ENCODE measurements at places on chromosomes 16 and 17.

GRCh38 chr16:10876315-10876714 lies 687 bp upstream of the CIITA start:
- DNase-seq: no peak

DNA sequence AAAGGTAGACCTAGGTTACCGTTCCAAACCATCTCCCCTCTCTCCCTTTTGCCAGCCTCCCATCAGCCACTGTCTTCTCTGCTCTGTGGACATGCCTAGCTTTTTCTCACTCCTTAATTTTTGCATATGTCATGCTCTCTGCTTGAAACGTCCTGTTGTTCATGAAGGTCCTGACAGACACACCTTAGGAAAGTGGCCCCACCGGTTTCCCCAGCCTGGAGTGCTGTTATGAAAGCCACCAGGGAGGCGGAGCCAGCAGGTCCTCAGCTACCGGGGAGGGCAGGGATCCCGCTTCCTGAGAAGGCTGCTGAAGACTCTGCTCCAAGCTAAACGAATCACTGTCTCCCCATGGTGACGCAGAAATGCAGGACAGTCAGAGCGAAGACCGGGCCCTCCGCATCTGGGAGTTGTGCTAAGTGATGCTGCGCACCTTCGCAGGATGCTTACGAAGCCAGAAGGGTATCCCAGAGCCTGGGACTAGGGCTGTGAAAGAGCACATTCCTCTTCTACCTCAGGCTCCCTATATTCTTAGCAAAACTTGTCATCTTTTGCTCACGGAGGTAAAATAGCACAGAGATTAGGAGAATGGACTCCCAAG lies 2.3 kb upstream of the SLC16A11 start:
- no peak for DNase-seq

DNA sequence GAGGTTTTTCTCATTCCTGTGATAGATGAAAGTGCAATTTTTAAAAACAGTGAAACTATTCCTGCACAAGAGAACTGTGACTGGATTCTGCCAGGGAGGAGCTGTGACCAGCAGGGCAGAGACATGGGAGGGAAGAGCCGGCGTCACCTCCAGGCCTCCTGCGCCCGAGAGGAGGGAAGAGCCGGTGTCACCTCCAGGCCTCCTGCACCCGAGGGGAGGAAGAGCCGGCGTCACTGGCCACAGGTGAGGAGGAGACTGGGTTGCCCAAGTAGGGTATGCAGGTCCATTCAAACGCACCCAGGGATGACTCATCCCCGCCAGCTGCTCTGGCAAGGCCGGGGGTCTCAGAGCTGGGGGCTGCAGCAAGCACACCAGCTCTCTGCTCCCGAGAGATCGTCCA lies 56.7 kb downstream of the METRNL start:
- DNase-seq: no peak

DNA sequence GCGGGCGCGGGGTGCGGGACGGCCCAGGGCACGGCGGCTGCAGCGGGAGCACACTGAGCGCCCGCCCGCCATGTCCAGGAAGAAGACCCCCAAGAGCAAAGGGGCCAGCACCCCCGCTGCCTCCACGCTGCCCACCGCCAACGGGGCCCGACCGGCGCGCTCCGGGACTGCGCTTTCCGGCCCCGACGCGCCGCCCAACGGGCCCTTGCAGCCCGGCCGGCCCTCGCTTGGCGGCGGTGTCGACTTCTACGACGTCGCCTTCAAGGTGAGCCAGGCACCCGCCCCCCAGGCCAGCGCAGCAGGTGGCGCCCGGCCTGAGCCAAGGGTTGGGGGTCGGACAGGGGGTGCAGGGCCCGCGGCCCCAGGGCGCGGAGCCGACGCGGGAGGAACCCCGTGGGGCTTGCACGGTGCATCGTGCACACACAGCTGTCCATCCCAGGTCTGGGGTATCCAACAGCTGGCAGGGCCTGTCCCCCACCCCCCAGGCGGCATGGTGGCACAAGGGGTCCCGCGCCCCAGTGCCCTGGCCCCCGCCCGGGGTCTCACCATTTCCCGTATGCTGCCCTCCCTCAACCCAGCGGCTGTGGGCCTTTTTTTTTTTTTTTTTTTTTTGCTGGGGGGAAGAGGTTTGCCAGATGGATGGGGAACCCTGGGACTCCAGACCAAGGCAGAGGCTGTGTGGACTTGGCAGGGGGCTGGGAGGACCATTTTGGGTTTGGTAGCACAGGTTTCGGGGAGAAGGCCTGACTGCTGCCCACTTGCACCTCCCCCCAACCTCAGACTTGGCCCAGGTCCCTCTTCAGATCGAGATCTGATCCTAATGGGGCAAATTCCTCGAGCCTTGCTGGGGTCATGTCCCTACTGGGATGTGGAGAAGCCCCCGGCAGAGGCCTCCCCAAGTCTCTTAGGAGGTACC lies 547 bp downstream of the RAB26 start:
- DNase-seq: no peak

DNA sequence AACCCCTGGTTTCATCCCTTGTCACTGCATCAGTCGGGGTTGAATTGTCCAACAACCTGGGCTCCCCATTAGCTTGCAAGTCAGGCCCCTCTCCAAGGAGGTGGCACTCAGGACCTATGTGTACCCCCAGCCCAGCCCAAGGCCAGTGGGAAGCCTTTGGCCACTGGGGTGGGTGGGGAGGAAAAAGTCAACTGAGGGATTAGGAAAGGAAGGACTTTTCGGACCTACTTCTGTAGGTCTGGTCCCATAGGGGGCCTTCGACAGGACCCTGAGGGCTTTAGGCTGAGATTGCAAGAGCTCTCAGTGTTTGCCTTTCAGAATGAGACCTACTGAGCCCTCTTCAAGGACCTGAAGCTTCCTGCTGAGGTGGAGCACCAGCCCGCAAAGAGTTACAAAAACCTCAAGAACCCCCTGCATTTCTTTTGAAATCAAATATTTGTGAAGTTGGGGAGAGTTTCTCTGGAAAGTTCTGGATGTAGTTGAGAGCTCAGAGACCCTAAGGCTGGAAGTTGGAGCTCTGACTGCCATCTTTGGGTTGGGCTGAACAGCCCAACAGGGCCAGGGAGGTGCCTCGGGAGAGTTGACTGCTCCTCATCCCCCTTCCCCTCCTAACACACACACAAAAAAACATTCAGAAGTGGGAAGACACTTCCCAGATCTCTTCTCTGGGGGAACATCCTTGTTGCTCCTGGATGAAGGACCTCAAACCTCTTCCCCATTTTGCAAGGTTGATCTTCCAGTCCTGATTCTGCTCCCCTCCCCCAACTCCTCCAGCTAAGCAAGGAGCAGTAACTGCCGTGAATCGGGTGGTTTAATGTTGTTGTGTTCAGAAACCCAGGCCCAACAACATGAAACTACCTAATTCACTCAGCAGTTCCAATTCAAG lies 5.8 kb upstream of the HOXB9 start:
- no peak for DNase-seq

GRCh38 chr17:27430882-27431491 lies 25.3 kb upstream of the KSR1 start:
- DNase-seq: no peak

DNA sequence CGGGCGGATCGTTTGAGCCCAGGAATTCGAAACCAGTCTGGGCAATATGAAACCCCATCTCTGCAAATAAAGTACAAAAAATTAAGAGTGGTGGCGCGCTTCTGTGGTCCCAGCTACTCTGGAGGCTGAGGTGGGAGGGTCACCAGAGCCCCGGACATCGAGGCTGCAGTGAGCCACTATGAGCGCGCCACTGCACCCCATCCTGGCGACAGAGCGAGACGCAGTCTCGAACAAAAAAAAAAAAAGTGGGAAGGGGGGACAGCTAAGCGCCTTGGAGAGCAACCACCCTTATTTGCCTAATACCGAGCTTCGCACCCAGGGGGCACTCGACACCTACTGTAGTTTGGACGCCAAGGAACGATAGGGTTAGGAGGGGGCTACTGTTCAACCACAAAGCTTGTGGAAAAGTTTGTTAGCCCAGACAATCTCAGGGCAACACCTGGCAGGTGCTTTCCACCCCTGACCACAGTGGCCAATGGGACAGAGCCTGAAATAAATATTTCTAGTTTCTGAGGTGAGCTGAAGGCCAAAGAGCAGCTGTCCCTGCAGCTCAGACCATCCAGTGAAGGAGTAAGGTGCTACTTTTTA lies 847 bp upstream of the PSMC3IP start:
- peak; percentile 86 for DNase-seq

DNA sequence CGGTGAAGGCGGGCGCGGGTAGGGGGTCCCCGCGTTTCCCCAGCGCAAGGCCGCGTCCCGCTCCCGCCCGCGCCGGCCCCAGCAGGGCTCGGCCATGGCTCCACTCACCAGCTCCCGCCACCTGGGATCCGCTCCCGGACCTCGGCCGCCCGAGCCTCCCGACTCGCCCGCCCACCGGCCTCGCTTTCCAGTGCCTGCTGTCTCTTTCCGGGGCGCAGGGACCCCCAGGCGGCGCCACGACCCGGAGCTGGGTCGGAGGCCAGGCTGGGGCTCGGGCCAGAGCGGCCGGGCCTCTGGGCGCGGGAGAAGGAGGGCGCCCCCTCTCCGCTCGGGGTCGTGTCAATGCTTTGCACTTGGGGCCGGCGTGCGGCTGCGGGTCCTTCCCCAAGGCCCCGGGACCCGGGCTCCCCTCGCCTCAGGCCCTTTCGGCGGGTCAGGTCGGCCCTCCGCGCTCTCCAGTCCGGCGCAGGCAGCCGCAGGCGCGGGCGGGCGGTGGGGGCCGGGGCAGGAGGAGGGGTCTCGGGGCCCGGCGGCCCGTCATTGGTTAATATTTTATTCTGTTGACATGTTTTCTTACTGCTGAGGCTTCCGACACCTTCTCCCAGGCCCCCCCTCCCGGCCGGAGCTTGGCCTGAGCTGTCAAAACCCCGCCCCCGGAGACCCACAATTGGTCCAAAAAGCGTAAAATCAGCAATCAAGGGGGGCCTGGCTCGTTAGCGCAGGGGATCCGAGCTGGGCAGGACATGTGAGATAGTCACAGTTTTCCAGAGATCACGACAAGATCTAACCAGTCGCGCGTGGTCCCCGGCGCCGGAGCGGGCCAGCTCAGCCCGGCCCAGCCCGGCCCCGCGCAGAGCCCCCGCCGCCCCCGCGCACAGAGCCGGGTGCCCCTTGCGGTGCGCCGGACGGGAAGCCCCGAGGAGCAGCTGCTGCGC lies at the start of gene TBX2:
Gene TBX2, plus strand, starts transcription at position 713 of the 935 bp plus-strand sequence. CDS start 334 bp downstream, outside the sequence.
- DNase-seq: peak; percentile 23

- no peak for DNase-seq
These were observed 201.0 kb upstream of the WSCD1 start for GRCh38 chr17:5869041-5869745.

DNA sequence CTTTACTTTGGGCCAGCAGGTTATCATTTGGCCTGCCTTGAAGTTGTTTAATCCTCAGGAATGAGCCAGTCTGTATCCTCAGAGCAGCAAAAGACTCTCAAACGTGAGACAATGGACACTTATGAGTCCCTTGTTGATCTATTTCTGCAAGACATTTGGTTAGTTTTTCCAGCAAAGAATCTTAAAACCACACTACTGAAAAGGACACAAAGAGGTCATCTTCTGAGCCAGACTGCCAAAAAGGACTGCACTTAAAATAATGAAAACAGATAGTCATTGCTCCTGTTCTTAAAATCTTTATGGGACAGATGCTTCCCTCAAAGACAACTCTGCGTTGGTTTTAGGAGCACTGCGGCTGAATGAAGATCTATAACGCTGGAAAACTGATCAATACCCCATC lies 205.7 kb upstream of the PSMD7 start:
- DNase-seq: no peak

DNA sequence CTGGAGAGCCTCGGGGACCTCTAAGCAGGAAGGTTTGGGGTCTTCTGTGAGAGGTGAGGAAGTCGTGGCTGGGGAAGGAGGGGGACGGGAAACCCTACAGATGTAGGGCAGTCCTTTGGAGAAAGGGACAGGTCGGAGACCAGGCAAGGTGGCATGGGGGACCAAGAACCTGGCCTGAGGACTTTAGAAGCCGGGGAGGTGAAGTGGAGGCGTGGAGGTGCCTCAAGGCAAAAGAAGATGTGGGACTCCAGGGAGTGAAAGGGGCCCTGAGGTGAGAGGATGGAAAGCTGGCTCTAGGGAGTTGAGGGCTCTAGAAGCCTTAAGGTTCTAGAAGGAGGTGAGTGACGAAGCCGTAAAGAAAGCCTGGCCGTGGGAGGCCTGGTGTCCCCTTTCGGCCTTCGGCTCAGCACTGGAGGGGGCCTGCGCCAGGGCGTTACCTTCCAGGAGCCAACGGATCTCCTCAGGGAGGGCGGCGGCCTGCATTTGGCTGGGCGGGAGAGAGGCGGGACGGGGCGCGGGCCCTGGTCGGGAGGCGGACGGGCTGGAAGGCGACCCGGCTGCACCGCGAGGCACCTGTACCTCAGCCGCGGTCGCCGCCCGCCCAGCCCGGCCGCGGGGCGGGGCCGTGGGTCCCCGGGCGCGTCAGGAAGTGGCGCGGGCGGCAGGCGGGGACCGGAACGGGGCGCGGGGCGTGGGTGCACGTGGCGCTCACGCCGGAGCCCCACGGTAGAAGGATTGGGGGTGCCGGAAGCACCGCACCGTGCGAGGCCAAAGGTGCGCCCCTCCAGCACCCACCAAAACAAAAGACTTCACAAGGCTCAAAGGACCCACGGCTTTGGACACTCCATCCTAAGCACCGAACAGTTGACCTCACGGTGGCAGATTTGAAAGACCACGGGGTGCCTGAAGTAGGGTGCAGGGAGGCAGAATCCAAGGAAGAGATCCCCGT lies at the start of gene SKAP1:
Gene SKAP1, minus strand, starts transcription at position 577 of the 949 bp plus-strand sequence.
- DNase-seq: no peak

GRCh38 chr17:76504117-76504516 lies 2.9 kb upstream of the RHBDF2 start:
- no peak for DNase-seq

DNA sequence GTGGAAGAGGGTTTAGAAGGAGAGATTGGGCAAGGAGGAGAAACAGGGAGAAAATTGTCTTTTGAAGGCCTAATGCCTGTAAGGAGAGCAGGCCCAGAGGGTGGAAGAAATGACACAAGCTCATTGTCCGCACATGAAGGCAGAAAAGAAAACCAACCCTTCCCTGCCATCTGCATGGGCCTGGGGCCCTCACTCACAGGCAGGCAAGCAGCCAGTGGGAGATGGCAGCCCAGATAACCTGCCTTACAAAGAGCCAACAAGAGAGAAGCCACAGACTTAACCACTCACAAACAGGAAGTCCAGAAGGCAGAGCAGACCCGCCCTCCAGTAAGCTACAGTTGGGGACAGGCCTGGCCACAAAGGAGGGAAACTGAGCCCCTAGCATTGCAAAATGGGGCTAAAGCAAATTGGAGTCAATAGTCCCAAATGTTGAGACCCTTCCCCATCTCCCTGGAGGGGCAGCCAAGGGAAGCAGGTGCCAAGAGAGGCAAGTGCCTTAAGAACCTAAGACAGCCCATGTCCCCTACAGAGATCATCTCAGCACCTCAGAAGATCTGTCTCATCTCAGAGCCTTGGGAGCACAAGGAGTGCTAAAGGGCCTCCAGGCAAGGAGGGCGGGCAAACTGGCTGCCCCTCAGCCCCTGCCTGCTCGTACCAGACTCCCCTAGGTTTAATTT lies 7.3 kb upstream of the TSPOAP1 start:
- no peak for DNase-seq

DNA sequence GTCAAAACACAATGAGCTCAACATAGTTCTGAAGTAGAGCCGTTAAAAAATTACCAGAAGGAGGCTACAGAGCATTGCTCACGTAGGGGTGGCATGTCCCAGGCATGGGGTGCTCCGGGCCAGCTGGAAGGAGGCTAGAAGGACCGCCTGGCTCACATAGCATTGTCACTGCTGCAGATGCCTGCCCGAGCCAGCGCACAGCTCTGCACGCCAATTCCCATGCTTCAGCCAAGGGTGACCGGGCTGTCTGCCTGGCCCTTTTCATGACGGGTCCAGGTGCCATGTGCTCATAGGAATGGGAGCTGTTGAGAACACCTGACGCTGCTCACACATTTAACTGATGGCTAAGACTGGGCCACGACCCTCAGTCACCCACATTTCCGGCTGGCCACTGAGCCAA lies 228.9 kb upstream of the FOXF1 start:
- DNase-seq: no peak
